ENCODE measurements at places on chromosomes 3 and 15.

GRCh38 chr3:142846779-142847577, 41.9 kb downstream of the PCOLCE2 start:
- no peak for DNase-seq

DNA sequence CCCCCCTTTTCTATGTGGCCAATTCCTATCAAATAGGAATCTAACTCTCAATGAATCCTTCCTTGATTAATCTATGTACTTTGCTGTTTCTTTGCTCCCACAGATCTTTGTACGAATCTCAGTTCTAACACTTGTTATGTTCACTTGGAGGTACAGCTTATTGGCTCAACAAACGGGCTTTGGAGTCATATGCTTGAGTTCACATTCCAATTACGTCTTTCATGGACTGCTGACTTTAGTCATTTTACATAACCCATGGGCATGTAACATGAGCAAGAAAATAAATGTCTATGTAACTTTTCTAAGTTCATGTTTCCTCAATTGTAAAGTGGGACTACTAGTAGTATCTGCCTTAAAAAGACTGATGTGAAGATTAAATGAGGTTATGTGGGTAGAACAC, 123.2 kb upstream of the TBC1D5 start:
- DNase-seq = no peak

DNA sequence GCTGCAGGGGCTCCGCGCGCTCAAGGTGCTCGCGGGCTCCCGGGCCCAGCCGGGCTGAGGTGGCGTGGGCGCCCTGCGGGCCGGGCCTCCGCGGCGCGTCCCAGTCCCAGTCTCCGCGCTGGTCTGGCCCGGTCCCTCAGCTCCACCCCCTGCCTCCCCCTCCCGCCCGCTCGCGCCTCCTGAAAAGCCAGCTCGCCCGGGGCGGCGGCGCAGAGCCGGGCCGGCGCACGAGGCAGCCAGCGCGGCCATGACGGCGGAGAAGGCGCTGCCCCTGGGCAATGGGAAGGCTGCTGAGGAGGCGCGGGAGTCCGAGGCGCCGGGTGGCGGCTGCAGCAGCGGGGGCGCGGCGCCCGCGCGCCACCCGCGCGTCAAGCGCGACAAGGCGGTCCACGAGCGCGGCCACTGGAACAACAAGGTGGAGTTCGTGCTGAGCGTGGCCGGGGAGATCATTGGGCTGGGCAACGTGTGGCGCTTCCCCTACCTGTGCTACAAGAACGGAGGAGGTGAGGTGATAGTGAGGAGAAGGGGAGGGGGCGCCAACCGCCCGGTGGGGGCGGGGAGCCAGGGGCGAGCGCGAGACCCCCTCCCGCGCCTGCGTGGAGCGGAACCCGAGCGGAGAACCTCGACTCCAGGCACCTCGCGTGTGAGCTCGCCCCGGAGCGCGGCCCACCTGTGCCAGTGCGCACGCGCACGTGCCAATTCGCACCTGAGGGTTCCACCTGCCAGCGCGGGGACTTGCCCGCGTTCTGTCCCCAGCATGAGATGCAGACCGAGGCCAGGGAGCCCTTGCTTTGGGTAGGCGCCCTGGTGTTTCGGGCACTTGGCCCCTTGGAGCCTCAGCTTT, at the start of gene SLC6A11:
Gene SLC6A11 (plus strand): TSS at position 210 of the 844 bp plus-strand sequence. CDS start 38 bp downstream, at position 248.
- no peak for DNase-seq

GRCh38 chr15:98953000-98953787, 54.4 kb downstream of the PGPEP1L start:
- no peak for DNase-seq

- DNase-seq = no peak
Observed at GRCh38 chr3:165643425-165643824, 193.8 kb downstream of the BCHE start.

- no peak for DNase-seq
Observed at GRCh38 chr15:69341356-69341755, 42.6 kb downstream of the PAQR5 start.

DNA sequence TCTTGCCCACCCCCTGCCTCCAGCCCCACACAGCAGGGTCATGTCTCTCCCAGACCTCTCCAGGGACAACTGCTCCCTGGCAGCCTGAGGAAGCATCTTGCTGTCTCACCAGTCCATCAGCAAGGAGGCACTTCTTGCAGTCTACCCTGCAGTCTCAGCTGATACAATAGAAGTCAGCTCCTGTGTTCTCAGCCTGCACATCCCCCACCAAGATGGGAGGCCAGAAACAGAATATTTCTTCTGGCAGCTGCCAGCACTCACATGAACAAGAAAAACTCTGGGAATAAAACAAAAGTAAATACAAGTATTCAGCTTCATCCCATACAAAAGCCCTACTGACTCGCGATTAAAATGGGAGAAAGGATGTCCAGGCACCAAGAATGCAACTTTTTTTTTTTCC, 457.4 kb upstream of the PROK2 start:
- DNase-seq = no peak

DNA sequence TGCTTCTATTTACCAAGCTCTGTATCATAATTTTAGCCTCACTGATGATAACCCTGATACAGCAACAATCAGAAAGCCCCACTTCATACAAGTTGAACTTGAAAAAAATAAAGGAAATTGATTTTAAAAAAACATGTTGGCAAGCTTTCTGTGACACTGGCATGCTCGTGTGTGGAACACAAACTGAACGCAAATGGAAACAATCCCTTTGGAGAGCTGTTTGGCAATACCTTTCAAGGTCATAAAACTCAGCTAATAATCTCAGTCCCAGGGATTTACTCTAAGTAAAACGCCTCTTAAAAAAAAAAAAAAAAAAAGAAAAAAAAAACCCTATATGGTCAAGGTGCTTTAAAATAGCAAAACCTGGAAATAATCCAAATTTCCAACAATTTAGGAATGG, 166.7 kb upstream of the BCL6 start:
- no peak for DNase-seq

DNA sequence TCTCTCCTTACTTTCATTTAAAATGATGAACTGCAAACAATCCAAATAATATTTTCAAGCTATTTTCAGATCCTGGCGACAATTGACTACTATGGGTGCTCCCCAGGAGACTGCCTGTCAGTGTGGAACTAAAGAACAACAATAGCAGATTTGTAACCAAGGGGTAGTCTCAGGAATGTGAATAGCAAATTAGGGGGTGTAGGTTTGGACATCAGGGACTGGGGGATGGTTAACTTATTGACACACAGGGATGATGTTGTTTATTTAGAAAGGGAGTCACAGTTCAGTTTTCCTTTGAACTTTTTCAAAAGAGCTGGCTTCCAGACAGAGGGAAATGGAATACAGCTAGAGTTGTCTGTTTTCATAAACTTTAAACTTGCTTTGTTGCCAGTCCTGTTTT, 229.8 kb downstream of the LRTM1 start:
- DNase-seq = no peak

DNA sequence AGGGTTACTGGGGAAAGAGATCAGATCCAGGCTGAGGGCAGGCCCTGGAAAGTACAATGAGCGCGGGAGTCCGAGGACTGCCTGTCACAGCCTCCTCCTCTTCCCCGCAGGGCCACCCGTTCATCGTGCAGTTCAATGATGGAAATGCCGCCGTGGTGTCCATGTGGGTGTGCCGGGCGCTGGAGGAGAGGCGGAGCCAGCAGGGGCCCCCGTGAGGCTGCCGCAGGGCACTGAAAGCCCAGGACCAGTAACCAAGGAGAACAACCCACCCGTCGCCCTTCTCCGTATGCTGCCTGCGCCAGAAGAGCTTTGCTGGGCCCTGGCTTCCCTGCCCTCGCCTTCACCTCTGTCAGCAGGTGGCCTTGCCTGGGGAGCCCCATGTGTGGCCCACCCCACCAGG, 18.8 kb upstream of the SKOR1 start:
- no peak for DNase-seq

DNA sequence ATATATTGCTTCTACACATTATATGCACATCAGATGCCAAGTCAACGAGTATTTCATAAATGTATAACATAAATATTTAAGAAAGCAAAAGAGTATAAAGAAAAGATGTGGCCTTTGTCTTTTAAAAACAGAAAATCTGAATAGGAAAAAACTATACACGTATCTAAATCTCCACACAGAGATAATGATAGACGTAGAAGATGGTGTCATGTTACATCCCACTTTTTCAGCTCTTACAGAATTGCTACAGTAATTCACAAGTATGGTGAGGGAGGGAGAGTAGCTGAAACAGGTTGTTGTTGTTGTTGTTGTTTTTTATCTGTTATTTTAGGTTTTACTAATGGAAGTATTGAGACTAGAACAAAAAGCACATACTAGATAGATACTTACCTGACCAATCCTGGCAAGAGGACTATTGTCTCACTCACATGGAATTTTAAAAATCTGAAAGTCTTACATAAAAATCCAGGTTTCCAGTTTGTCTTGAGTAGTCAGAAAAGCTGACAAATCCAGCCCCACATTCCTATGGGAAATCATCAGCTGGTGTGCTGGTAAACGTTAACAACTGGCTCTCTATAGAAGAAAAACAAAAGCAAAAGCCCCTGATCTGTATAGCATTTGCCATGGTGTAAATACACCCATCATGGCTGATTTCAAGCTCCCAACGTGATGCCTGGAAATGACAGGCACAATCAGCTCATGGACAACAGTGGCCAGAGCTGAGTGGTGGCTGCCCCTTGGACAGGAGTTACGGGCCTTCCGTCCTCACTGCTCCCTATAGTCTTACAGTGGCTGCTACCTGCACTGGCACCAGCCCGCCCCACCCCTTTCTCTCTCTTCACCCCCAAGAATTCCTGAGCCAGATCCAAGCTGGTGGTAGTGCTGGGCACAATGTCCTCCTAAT, 47.4 kb upstream of the VGLL4 start:
- DNase-seq = no peak

GRCh38 chr3:62602987-62603386, 229.6 kb upstream of the FEZF2 start:
- no peak for DNase-seq

DNA sequence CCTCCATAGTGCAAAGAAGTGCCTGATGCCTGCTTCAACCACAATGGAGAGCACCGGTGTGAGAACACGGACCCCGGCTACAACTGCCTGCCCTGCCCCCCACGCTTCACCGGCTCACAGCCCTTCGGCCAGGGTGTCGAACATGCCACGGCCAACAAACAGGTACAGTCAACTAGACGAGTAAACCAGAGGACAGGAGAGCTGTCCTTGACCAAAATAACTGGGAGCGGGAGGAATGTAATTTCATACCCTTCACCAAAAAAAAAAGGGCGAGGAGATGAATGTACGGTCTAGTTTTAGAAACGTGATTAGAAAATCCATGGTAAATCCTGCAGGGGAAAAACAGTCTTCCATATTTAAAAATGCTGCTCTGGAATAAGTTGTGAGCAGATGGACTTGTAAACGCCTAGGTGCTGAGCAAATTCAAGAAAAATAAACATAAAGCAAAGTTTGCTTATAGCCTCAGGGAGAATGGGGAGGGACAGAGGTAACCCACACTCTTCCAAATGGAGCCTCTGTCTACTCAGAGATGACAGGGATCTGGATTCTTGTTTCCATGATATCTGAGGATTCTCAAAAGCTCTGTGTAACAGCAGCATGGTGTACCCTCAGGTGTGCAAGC, 8.4 kb downstream of the THBS1 start:
- DNase-seq = no peak

GRCh38 chr15:89244574-89244903, 760 bp downstream of the FANCI start:
- DNase-seq = no peak

DNA sequence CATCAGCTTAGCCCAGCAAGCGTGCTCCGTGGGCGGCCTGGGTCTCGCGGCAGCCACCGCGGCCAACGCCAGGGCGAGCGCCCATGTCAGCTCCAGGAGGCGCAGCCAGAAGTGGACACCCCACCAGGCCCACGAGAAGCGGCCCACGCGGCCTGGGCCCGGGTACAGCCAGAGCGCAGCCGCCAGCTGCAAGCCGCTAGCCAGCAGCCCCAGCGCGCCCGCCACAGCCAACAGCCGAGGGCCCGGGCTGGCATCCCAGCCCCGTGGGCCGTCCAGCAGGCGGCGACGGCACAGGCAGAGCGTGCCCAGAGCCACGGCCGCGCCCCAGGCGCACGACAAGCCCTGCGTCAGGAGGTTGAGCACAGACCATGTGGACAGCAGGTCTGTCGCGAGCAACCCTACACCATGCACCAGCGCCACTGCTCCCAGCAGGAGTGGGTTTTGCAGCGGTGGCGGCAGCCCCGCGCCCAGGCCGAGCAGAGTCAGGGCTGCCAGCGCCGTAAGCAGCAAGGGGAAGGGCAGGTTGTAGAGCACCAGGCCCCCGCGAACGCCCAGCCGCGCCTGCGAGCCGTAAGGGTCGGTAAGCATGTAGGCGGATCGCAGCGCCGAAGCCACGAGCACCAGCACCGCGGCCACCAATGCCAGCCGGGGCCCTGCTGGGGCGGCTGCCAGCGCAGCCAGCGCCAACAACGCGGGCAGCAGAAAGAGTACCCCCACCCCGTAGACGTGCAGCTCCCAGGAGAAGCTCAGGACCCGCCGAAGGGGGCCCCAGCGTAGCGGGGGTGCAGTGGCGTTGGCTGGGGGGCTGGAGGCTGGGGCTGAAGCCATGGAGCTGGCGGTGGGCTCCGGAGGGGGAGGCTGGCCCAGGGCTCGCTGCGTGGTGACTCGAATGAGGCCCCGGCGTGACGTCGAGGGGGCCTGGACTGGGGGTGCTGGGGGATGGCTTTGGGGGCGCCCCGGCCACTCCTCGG, 4.9 kb downstream of the PRRT3 start:
- DNase-seq = peak; percentile 89

GRCh38 chr15:100201376-100202280, 140.1 kb downstream of the ADAMTS17 start:
- no peak for DNase-seq

Measured in tibial artery (tissue), 4 donors.